Hepatocyte (in vitro differentiated cells): ENCODE measurements at places on chromosomes 5 and 9. TPM values are rescaled to one million over a fixed set of nuclear protein-coding genes. Genes with fewer than 3 reads are reported as not detected.

DNA sequence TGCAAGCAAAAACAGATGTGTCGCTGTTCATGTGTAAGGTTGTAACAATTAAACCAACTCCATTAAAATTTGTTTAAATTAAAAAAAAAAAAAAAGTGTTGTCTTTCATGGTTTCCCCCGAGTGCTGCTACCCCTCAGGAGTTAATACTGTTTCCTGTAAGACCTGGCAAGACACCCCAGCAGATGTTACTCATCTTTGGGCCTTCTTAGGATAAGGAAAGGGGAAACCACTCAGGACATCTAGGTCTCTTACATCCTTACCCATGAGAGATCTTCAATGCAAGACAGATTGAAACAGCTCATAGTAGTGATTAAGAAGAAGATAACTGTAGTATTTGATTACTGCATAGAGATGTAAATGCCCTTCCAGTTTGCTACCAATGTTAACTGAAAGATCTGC lies 33.5 kb upstream of the F2R start:
- DNase-seq = no peak

DNA sequence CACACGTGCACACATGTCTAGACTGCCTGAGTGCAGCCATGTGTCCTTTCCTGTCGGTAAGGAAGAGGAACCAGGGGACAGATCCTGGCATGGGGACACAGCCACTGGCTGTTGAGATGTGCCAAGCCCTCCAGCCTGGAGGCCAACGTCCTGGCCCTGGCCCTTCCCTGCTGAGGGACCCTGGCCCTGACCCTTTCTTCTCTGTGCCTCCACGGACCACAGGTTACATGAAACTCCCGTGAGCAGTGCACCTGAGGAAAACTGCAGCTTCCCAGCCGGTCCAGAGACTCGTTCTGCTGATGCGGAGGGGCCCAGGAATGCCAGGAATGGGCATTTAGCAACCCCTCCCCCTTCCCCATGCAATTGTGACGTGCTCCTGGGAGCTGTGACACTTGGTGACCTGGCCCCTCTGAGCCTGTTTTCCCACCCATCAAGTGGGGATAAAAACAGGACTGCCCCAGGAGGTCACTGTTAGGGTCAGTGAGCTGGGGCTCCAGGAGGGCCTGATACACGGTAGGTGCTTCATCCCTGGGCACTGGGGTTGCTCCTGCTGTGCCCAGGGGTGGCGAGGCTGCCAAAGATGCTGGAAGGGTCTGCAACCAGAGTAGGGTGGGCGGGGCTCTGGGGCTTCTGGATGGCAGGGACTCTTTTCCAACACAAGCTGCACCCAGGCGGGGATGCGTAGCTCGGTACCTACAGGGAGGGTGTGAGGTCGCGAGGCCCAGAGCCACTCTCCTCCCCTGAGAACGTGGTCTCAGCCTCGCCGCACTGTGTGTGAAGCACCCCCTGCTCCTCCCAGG lies 151.5 kb downstream of the C9orf50 start:
- no peak for DNase-seq

- DNase-seq = no peak
Measured at GRCh38 chr9:8533681-8534080, 734.1 kb upstream of the DMAC1 start.

DNA sequence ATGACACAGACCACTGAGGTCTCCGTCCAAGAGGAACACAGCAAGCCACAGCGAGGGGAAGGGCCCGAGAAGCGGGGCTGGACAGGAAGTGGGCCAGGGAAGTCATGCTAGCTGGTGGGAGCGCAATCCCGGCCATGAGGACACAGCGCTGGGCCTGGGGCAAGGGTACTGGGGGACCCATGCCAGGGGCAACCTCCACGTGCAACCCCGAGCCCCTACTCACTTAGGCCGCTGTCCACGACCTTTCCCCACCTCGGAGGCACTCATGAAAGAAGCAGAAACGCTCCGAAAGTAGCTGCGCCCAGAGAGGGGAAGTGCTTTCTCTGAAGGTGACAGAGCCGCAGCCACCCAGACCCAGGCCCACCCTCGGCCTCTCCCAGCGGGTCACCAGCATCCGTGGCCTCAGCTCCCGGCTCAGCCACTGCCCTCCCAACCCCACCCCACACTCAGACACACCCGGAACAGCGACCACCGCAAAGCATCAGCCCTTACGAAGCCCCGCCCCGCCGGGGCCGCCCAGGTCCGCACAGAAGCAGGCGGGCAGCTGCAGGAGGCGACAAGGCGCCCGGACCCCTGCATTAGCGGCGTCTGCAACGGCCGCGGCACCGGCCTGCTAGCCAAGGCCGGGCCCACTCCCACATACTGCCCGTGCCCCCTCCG lies 782 bp downstream of the BICD2 start:
- peak; percentile 66 for DNase-seq

GRCh38 chr9:135077497-135078200 lies 9.8 kb upstream of the OLFM1 start:
- peak; percentile 68 for DNase-seq

DNA sequence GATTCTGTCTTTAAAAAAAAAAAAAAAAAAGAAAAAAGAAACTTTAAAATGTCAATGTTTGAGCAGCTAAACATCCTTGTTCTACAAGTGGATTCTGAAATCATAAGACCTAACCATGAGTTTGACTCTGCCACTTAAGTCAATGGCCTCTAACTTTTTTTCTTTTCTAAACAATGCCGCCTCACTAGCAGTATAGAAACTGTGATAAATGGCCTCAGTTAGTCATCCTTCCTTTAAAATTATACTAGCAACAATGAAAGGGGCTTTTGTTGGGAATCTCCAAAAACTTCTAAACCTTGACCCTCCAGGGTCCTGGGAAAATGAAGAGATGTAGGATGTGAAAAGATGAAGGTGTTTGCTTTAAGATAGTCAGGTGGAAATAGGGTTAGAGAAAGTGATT lies 71.1 kb downstream of the FBXL7 start:
- no peak for DNase-seq

- no peak for DNase-seq
Measured at GRCh38 chr9:110065532-110065931, 142.4 kb downstream of the C9orf152 start.

- DNase-seq = no peak
Measured at GRCh38 chr5:128956164-128956563, 9.1 kb upstream of the SLC27A6 start.

DNA sequence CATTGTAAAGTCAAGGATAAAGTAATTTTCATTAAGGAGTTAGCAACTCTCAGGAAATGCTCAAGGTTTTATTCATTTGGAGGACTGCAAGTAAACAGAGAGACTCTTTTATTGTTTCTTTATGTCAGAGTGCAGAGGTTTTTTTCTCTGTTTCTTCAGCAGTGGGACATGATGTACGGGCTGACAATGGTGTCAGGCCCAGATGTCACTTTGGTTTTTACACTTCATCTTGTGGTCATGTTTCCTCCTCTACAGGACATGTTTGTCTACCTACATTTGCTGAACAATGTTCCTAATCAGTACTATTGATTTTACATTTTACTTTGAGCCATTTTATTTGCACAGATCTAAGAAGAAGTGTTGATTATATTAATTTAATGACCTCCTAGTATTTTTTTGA lies 72.8 kb upstream of the PARP8 start:
- DNase-seq = no peak

GRCh38 chr5:146628950-146629349 lies 113.0 kb upstream of the GPR151 start:
- DNase-seq = no peak

GRCh38 chr5:158014372-158014771 lies 155.4 kb upstream of the CLINT1 start:
- no peak for DNase-seq

DNA sequence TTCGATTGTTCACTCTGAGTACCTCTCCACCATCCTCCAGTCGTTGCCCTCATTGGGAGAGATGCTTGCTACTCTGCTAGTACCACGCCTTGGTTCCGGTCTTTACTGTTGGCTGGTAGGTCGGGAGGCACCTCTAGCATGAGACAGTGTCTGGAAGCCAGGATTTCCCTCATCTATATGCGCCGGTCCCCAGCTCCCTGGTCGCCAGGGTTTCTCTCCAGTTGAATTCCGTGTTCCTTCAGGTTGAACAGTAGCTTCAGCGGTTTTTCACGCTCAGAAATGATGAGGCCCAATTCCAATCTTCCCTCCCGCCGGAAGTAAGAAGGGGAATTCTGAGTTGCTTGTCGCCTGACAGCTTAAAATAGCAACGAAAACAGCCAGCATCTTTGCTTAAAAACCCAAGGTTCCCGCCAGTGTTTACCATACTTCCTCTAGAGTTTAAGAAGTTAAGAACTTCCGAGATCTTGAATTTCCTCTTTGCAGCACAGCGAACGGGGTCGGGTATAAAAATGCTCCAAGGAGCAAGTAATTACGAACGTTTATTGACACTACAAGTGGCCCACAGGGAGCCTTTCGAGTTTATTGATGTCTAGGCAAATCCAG lies 1.3 kb upstream of the ST8SIA4 start:
- DNase-seq = peak; percentile 17

- DNase-seq = no peak
Measured at GRCh38 chr5:152443935-152444334, 38.9 kb upstream of the NMUR2 start.

DNA sequence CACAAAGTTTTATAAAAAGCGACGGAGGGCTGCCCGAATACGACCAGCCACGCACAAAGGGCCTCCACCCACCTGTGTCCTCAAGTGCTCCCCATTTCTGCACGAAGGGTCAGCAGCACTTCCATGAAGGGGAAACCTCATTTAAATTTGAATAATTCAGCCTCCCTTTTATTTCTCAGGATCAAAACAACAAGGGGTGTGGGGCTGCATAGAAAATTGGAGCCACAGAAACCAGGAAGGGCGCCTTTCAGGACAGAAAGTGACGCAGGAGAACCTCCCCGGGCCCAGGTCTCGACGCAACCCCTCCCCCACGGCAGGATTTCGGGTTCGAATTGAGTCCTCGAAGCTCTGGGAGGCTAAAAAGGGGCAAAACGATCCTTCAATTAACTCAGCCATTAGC lies 2.1 kb downstream of the NRARP start:
- DNase-seq = no peak

DNA sequence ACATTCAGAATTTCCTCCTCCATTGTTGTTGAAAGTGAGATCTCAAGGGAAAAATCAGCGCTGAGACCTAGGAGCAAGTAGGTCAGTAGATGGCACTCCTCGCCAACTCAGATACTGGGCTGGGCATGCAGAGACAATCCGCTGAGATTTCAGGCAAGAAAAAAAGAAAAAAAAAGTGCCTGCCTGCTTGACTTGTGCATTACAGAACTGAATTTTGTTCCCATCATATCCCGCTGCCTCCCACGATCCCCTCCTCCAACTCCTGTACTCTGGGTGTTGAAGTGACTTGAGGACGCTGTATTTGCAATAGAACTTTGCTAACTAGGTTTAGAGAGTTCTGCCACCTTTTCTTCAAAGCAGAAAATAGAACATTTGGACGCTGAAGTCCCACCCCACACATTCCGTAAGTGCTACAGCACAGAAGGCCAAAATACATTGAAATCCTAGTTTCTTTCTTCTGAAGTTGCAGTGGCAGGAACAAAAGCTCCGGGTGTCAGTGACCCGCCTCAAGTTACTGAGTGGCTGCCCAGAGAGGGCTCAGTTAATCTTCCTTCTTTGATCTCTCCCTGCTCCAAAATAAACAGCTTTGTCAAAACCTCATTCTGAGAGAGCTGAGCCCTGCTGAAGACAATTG lies 265.8 kb downstream of the MLLT3 start:
- peak; percentile 87 for DNase-seq

GRCh38 chr9:26955222-26955903 lies 849 bp upstream of the IFT74 start:
- DNase-seq = no peak

DNA sequence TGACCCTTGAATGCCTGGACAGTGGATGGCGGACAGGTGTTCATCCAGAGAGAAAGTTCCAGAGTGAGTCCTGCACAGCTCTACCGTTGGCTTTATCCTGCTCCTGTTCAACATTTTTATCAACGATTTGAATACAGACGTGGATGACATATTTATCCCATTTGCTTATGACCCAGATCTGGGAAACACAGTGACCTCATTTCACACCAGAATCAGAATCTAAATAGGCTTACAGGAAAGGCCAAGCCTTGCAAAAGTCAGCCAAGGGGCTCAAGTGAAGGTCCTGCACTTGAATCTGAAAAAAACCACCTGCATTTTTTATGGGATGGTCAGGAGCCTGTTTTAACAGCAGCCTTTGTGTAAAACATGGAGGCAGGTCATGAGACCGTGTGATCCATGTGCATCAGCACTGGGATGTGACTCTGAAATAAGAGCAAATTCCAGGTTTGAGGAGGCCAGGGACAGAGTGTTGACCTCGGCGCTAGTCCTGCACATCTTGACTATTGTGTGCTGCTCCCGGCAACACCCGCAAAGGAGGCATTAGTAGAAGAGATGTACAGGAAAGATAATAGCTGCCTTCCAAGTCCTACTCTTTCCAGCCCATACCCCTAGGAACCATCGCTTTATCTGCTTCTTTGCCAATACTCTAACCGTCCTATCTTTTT lies 18.5 kb downstream of the PDZD2 start:
- no peak for DNase-seq

DNA sequence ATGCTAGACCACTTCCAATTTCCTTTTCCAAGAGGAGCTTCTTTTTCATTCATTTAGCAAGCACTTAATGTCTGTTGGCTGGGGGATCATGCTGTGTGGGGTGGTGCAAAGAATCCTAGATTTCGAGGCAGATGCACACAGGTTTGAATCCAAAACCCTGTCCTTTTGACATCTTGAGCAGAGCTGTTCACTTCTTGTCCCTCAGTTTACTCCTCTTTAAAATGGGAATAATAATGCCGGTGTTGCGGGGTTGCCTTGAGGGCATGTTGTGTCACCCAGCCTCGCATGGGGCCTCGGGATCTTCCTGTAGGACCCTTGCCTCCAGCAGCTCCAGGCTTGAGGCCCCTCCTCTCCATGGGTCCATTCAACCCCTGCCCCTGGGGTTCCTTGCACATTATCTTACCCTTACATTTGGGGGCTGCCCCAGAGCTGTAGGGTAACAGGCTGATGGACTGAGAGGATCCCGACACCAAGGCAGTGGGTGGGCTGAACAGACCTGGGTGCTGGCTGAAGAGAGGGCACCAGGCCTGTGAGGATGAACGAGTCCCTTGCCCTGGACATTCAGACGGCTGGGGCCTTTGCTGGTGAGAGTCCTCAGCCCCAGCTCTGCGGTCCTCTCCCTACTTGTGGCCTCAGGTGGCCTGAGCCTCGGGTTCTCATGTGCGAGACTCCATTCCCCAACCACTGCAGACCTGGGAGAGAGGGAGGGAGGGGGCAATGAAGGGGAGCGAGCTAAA lies 145.8 kb downstream of the BARX1 start:
- DNase-seq = no peak

- DNase-seq = peak; percentile 63
Measured at GRCh38 chr5:65076251-65076869, 307.6 kb downstream of the CWC27 start.

DNA sequence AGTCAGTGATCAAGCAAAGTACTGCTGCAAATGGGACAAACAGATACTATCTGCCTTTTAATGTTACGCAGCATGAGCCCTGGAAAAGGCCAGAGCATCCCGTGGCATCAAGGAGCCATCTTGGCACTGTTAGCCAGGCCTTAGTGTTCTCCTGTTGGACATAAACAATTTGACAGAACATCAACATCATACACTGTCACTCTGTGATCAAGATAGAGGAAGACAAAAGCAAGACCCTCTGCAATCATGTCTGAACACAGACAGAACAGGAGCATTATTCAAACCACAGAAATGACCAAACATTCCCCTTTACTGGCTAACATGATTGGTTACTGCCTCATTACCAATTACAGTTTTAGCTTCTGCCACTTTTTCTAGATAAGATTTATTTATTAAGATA lies 21.2 kb upstream of the ROPN1L start:
- no peak for DNase-seq

- no peak for DNase-seq
Measured at GRCh38 chr9:86082870-86083269, 16.5 kb downstream of the GOLM1 start.

The CDKN2B gene
- polyA plus RNA-seq = 6.0 and 15.1 TPM in 2 replicates

The GFRA3 gene
- 3.2 and 4.2 TPM in 2 replicates for polyA plus RNA-seq
